Effector CD4-positive, alpha-beta T cell (primary cell): ENCODE measurements at places on chromosomes 2 and 18.

DNA sequence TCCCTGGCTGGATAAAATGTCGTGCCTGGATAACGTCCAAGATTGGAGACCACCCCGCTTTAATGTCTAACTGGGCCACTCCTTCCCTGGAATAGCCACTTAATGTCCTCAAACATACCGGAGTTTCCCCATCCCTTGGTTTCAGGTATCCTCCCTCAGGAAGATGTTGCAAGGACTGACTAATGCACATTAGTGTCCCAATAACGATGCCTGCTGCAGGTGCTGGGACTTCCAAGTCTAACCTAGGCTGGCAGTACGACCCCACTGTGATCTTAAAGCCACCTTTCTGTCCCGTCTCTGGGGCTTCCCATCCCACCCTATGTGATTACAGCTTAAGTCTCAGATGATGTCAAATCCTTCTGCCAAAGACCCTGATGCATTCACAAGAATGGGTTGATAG lies 1.1 kb upstream of the ATP6V1C2 start:
- no peak for DNase-seq

GRCh38 chr2:7358865-7359447 lies 441.7 kb downstream of the RNF144A start:
- no peak for DNase-seq

GRCh38 chr18:58593938-58594337 lies 35.0 kb downstream of the ALPK2 start:
- DNase-seq = no peak

DNA sequence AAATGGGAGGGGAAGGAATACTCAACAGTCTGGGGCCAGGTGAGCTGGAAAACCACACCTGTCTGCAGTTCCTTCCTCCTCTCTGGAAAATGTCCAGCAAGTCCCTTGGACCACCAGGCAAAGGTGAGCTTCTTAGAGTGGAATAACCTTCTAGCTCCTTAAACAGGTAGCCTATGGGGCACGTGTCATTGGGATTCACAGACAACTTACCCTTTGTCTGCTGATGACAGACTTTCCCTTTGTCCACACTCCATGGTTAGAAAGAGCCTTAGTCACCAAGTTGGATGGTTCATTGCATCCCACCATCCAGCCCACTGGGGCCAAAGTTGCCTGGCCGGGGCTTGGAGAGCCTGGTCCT lies 98.0 kb upstream of the ITGA6 start:
- DNase-seq = no peak

DNA sequence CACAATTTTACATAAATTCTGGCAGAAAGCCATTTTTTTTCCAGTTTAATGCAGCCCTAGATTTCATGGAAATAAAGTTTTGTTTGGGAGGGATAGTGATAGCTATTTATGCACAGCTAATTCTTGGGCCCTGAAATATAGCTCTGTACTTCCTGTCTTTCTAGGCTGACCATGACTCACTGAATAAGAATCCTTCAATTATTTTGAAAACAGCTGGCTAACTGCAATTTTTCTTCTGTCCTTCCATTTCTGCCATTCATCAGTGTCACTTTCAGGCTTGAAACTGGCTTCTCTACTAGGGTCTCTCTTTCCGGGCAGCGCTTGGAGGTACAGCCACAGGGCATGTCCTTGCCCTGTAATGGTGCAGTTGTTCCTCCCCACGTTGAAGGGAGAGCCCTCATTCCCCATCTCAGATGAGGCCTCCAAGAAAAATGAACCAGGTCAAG lies 97.1 kb upstream of the TMEM178A start:
- DNase-seq = no peak

- no peak for DNase-seq
Observed at GRCh38 chr18:63872586-63872985, 14.9 kb upstream of the SERPINB2 start.

GRCh38 chr18:66972681-66973080 lies 368.8 kb upstream of the CDH19 start:
- no peak for DNase-seq

GRCh38 chr2:84383271-84383670 lies 75.8 kb downstream of the SUCLG1 start:
- no peak for DNase-seq

DNA sequence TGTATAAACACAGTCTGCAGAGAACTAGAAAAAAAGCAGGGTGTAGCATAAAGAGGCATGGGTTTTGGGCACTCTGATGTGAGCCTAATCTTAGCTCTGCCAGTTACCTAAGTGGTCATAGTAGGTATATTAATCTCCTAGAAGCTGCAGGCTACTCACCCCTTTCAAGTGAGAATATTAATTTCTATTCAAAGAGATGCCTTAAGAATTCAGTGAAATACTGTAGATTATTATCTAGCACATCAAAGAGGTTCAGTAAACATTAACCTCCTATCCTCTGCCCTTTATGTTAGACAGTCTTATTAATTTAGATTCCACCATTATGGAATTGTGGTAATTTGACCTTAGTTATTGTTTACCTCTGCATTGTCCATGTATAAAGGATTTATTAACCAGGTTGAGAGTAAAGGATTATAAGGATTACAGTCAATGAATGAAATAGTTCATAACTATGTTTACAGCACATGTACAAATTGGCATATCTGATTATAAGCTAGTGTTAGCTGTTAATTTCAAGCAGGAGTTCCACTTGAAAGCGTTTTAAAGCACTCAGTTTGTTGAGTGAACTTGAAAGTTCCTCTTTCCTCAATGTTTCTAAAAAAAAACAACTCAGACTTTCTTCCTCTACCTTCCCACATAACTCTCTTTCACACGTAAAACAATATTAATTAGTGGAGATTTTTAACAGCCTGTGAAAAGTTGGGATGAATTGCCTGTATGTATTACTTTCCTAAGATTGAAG lies 150.6 kb upstream of the EPC2 start:
- DNase-seq = no peak

DNA sequence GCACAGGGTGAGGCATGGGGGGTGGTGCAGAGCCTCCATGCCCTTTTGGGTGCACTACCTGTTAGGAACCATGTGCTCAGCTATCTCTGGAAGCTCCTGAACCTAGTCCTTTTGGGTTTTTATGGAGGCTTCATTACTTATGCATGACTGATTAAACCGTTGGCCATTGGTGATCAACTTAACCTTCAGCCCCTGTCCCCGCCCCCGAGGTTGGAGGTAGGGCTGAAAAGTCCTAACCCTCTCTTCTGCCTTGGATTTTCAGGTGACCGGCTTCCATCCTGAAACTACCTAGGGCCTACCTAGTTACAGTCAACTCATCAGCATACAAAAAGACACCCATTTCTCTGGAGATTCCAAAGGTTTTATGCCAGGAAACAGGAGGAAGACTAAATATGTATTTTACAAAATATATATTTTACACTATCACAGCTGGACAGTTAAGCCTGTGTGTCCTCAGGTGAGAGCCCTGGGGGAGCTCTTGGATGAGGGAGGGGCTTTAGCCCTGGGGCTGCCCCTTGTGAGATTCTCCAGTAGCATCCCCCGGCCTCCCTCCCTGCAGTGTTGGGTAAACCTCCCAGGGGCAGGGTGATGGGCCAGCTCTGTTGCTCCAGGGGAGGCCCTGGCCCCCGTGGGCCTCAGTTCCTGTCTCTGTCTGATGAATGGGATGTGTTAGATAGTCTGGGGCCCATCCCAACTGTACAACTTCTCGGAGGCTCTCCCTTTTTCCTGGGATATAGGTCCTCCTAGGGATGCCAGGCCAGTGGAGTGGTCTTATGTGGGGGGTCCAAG lies 24.1 kb downstream of the GLI2 start:
- no peak for DNase-seq

DNA sequence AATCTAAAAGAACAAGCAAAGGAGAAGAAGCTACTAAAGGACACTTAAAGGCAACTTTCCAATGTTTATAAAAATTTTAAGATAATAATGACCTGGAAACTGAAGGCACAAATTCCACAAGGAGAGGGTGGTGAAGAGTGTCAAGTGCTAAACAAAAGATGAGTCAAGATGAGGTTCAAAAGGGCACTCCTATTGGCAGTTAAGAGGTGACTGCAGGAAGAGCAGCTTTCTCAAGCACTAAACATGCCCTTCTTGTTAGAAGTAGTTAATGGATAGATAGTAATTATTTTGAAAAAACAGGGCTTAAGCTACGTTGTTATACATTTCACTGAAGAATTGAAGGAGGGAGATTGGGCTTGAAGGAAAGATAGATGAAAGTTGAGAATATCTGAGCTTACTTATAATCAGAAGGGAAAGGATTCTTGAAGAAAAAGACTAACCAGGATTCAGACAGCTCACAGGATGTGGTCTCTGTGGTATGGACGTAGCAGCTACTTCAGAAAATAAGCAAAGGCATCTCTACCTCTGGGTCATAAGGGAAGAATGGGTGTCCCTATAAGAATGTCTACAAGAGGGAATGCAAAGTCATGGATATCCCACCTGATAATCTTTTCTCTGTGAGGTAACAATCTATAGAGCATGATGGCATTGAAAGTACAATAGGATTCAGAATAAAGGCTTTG lies 454.7 kb upstream of the SLC39A10 start:
- no peak for DNase-seq

DNA sequence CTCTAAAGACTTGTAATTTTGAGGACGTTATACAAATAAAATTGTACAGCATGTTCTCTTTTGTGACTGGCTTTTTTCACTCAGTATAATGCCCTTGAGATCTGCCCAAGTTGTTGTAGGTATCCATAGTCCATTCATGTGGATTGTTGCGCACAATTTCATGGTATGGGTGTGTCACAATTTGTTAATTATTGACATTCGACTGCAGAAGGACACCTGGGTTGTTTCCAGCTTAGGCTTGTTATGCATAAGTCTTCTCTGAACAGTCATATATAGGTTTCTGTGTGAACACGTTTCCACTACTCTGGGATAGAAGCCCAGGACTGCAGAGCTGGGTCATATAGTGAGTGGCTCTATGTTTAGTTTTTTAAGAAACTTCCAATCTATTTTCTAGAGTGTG lies 800.8 kb upstream of the SALL3 start:
- no peak for DNase-seq

DNA sequence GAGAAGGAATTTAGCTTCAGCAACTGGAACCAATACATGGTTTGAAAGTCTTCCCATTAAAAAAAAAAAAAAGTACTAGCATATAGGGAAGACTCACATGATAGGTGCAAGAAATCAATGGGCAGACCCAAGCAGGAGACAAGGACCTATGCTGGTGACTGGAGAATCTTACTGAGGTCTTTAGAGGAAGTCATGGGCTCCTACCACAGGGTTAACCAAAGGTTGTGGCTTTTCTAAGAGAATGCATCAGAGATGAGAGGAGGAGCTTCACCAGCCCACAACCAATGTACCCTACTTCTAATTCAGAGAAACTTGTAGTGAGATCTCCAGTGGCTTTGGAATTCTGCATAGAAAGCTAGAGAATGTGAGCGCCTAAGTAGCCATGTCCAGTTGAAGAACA lies 207.4 kb downstream of the NCKAP5 start:
- no peak for DNase-seq

GRCh38 chr18:36665952-36666351 lies 162.8 kb downstream of the TPGS2 start:
- DNase-seq = no peak

- DNase-seq = peak; percentile 60
Observed at GRCh38 chr2:85390941-85391669, 19.1 kb downstream of the CAPG start.

DNA sequence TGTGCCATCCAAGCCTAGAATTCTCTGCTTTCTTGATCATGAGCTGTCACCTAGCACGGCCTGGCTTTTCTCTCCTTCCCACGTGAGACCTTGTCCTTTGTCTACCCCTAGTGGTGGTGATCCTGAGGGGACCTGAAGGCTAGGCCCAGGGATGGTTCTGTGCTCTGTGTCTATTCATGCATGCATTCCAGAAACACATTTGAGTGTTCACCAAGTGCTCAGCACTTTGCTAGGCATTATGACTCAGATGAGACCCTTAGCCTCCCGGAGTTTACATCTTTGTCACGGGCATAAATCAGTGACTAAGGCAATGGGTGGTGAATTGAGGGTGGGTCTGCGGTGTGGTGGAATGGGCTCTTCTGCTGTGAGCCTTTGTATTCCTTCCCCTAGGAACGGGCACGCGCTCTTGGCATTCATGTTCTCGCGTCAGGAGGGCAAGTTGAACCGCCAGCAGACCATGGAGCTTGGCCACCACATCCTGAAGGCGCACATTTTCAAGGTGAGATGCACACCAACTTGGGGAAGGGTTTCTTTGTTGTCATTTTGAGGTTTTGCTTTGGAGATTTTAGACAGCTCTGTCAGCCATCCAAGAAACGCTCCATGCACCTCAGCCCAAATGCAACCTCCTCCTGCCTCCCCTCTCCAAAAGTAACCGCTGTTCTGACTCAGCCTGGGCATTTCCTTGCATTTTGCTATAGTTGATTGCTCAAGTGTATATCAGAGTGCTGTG lies 100.9 kb downstream of the WDSUB1 start:
- DNase-seq = no peak

DNA sequence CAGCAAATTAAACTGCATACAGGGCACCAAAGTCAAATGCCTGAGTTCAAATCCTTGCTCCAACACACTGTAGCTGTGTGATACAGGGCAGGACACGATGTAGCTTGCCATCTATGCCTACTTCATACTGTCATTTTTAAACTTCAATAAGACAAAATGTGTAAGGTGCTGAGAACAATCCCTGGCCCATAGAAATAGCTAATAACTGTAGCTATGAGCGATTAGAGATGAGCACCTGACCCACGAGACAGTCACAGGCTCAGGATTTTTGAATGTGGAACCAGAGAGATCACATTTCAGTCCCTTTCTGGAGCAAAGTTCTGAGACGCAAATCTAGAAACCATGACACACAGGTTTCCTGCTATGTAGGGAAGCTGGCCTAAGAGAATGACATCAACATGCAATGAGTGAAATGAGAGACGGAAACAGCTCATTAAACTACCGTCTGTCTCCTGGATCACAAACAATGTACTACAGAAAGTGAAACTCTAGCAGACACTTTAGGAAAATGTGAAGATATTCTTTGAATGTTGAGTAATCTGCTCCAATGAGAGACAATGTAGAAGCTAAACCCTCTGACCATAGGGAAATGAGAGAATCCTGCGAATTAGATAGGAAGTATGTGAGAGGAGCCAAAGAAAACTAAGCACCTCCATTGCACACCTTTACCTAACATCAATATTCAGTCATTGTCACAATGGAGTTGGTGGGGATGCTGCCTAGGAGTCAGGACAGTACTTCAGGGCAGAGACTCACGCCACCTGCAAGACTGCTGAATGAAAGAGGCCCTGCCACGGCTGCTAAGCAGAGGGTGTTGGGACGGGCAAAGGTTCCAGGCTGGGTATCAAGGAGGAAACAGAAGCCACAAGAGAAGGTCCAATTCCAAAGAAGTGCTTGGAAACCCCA lies 25.5 kb downstream of the B4GALT6 start:
- DNase-seq = no peak
